ENCODE measurements at places on chromosomes 11 and 22. TPM values are rescaled to one million over a fixed set of nuclear protein-coding genes. Genes with fewer than 3 reads are reported as not detected.
A peak's percentile ranks its signal among the peaks of the same experiment; 100 is the strongest.

Gene PNPLA5
- not detected for total RNA-seq

Gene GSTT2
- total RNA-seq, result 1.2 TPM

- H3K4me1 ChIP-seq, result no peaks in the 10 kb centered on the region
- no peaks in the 10 kb centered on the region for H3K27me3 ChIP-seq
- H3K36me3 ChIP-seq, result no peaks in the 10 kb centered on the region
- H3K4me3 ChIP-seq, result no peak overlapping the region
These were observed 46.1 kb upstream of the LINC01488 start for GRCh38 chr11:69435161-69435986.

Gene CLMP
- total RNA-seq, result 0.51 TPM

- DNase-seq, result no peak
- H3K4me3 ChIP-seq, result no peak overlapping the region
- no peaks in the 10 kb centered on the region for H3K27me3 ChIP-seq
- no peaks in the 10 kb centered on the region for H3K36me3 ChIP-seq
- no peaks in the 10 kb centered on the region for H3K4me1 ChIP-seq
These were observed 1.3 kb downstream of the TMEM86A start for GRCh38 chr11:18699848-18700261.

GRCh38 chr22:43151251-43152002, at the start of gene TSPO:
TSS of gene TSPO (plus strand) at chr22:43151559. CDS start at chr22:43159239, 7,680 bp downstream.
- peak within 1 kb of the TSS; percentile 79 for H3K27ac ChIP-seq
- H3K4me3 ChIP-seq, result peak within 1 kb of the TSS; percentile 82
- H3K27me3 ChIP-seq, result no peaks in the 10 kb centered on the region

Gene SYT12
- total RNA-seq, result 0.37 TPM

- no peak for DNase-seq
- no peak overlapping the region for H3K27ac ChIP-seq
- no peaks in the 10 kb centered on the region for H3K27me3 ChIP-seq
- no peaks in the 10 kb centered on the region for H3K36me3 ChIP-seq
- no peak overlapping the region for H3K4me3 ChIP-seq
These were observed 8.7 kb downstream of the OR52A5 start for GRCh38 chr11:5129457-5129877.

DNA sequence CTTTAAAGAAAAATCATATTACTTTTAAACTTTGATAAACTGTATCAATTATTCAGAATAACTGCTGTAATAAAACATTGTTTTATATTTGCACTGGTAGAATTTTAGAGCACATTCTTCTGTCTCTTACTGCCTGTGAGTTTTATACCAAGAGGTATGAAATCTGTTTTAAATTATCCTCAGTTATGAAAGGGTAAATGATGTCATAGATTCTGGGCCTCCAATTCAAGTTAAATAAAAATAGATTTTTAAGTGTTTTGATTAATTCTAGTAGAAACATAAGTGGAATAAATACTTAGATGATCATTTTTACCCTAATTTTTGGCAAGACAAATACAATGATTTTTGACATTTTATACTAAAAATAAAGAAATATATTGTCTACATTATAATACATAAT, 93.0 kb downstream of the GUCY1A2 start:
- H3K4me1 ChIP-seq, result no peaks in the 10 kb centered on the region
- H3K27ac ChIP-seq, result no peak overlapping the region
- H3K36me3 ChIP-seq, result no peaks in the 10 kb centered on the region

DNA sequence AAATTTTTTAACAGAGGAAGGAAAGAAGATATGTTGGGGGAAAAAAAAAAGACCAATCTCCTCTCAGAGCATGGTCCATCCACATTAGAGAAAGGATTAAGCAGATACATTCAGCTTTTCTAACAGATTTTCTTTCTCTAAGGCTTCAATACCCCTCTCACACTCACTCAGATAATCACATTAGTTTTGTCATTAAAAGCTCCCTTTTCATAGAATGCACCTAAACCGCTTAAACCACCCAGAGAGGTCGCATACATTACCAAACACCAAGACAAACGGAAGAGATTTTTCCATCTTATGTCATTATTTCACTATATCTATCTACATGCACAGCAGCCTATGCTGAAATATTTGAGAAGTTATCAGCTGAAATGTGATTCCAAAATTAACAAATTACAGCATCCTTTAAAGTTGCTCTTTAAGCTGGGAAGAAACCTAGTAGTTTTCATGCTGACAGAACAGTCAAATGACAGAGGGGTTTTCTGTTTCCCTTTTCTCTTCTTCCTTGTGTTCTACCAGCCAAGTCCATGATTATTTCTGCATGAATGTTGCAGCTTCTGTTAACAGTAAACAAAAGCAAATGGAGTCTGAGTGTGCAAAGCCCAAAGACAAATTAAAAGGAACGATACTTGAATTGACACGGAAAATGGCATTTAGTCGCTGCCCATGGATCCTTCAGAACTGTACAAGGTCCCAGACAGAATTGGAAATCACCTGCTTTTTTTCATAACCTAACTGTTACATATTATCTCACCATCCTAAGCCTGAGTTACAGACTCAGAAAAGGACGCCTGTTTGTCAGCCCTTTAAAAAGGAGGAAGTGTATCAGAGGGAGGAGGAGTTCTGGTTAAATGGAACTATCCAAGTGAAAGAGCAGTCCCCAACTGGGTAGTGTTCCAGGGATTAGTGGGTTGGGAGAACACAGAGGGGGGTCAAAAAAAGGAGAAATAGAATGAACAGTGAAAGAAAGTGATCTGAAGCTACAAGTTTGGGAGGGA, 54.6 kb downstream of the PRCP start:
- H3K36me3 ChIP-seq, result no peaks in the 10 kb centered on the region
- no peaks in the 10 kb centered on the region for H3K4me1 ChIP-seq
- no peak for DNase-seq
- no peak overlapping the region for H3K4me3 ChIP-seq
- H3K27me3 ChIP-seq, result no peaks in the 10 kb centered on the region

DNA sequence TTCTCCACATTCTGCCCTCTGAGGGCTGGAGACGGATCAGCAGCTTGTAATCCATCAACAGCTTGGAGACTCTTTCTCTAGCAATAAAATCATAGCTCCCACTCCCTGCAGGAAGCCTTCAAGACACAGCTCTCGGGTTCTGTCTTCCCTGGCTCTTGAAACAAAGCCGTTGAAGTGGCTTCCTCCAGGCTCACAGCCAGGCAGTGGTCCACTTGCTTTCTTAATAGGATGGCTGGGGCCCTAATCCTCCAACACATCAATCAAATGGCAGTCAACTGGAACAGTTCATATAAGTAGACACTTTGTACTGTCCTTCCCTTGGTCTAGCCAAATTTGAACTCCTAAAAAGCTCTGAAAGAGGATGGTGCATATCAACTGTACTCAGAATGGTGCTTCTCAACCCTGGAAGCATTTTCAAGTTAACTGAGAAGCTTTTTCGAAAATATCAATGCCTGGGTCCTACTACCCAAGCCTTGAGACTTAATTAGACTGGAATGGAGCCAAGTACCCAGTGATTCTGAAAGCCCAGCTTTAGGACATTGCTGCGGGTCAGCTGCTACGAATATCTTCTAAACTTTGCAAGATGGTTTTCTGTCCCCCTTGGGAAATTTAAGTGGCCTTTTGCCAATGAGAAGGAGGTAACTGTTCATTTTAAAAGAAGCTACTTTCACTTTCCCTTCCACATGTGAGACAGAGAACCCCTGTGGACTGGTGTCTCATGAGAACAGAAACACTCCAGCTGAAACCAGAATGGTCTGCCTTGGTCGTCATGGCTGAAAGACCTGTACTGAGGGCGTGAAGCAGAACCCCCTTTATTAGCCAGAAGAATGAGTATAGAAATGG, 74.7 kb downstream of the SC5D start:
- DNase-seq, result no peak
- H3K4me1 ChIP-seq, result no peaks in the 10 kb centered on the region
- no peak overlapping the region for H3K27ac ChIP-seq
- no peaks in the 10 kb centered on the region for H3K36me3 ChIP-seq

DNA sequence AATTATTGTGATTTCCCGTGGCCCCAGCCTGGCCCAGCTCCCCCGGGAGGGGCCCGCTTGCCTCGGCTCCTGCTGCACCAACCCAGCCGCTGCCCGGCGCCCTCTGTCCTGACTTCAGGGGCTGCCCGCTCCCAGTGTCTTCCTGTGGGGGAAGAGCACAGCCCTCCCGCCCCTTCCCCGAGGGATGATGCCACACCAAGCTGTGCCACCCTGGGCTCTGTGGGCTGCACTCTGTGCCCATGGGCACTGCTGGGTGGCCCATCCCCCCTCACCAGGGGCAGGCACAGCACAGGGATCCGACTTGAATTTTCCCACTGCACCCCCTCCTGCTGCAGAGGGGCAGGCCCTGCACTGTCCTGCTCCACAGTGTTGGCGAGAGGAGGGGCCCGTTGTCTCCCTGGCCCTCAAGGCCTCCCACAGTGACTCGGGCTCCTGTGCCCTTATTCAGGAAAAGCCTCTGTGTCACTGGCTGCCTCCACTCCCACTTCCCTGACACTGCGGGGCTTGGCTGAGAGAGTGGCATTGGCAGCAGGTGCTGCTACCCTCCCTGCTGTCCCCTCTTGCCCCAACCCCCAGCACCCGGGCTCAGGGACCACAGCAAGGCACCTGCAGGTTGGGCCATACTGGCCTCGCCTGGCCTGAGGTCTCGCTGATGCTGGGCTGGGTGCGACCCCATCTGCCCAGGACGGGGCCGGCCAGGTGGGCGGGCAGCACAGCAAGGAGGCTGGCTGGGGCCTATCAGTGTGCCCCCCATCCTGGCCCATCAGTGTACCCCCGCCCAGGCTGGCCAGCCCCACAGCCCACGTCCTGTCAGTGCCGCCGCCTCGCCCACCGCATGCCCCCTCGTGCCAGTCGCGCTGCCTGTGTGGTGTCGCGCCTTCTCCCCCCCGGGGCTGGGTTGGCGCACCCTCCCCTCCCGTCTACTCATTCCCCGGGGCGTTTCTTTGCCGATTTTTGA, 3.3 kb upstream of the ANKRD13D start:
- no peak for DNase-seq
- no peak overlapping the region for H3K27ac ChIP-seq
- no peak overlapping the region for H3K4me3 ChIP-seq
- no peaks in the 10 kb centered on the region for H3K27me3 ChIP-seq

DNA sequence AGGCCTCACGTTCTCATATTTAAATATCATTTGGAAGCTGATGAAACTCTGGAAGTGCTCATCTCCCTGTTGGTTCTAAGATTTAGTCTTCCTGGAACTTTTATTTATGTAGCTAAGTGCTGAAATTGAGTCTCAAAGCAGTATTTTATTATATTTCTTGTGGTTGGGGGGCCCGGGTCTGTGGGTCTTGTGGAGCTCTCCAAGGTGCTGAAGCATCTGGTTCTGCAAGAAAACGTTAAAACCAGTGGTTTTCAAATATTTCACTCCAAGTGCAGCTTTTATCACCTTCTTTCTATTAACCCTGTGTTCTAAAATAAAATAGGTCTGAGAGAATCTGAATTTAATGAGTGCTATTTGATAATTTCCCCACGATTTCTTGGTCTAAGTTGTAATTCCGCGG, 1404.8 kb downstream of the TBC1D22A start:
- H3K27me3 ChIP-seq, result no peaks in the 10 kb centered on the region
- H3K4me1 ChIP-seq, result no peaks in the 10 kb centered on the region
- DNase-seq, result no peak
- no peak overlapping the region for H3K27ac ChIP-seq
- H3K4me3 ChIP-seq, result no peak overlapping the region

Gene OR52A1
- total RNA-seq, result not detected

GRCh38 chr11:134576286-134576685, 164.2 kb upstream of the B3GAT1 start:
- no peak overlapping the region for H3K4me3 ChIP-seq
- DNase-seq, result no peak
- H3K36me3 ChIP-seq, result no peaks in the 10 kb centered on the region
- no peaks in the 10 kb centered on the region for H3K27me3 ChIP-seq
- H3K4me1 ChIP-seq, result no peaks in the 10 kb centered on the region

GRCh38 chr11:13114566-13115379, 105.7 kb downstream of the RASSF10 start:
- H3K27me3 ChIP-seq, result no peaks in the 10 kb centered on the region
- no peak overlapping the region for H3K4me3 ChIP-seq
- peak; percentile 59 for DNase-seq
- no peak overlapping the region for H3K27ac ChIP-seq
- no peaks in the 10 kb centered on the region for H3K4me1 ChIP-seq
- H3K36me3 ChIP-seq, result no peaks in the 10 kb centered on the region

DNA sequence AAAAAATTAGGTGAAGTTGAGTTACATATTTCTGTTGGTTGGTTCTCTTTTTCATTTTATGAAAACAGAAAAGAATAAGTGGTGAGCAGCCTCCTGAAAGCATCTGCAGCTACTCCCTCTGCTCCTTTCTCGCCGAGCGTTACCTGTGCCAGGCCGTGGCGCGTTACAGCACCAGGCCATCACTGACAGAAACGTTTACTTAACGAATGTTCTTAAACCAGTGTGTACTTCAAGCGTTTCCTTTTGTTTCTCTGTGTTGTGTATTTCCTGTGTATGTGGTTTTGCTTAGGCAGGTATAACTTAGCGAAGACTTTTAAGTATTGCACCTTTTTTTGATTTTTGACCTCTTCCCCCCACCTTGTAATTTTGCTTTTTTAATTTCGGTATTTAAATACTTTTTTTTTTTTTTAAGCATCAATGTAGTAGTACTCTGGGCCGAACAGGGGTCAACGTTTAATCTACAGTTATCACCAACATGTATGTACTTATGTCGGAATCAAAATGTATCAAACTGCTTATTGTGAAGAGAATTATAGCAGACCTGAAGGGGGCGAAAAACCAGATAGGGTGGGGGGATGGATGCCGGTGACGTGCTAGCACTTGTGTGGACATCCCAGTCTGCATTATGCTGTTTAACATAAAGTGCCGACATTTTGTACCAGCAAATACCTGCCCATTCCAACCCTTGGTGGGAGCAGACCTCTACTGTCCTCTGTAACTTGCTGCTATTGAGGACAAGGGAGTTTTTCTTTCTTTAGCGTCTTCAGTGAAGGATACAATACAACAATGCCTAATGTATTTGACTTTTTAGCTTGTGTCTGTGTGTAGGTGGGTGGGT, 21.6 kb upstream of the ADSL start:
- H3K27me3 ChIP-seq, result no peaks in the 10 kb centered on the region
- H3K4me1 ChIP-seq, result no peaks in the 10 kb centered on the region
- no peak for DNase-seq
- no peak overlapping the region for H3K4me3 ChIP-seq
- no peak overlapping the region for H3K27ac ChIP-seq

Gene ZBTB16
- 8.1 TPM for total RNA-seq

GRCh38 chr22:24440270-24440717, 12.9 kb downstream of the ADORA2A start:
- no peaks in the 10 kb centered on the region for H3K4me1 ChIP-seq
- no peak for DNase-seq
- no peak overlapping the region for H3K4me3 ChIP-seq
- H3K36me3 ChIP-seq, result no peaks in the 10 kb centered on the region
- H3K27ac ChIP-seq, result no peak overlapping the region

- no peaks in the 10 kb centered on the region for H3K36me3 ChIP-seq
- H3K27ac ChIP-seq, result peak overlapping the region; percentile 93
- H3K27me3 ChIP-seq, result no peaks in the 10 kb centered on the region
- DNase-seq, result peak; percentile 85
These were observed 585 bp downstream of the ARHGEF12 start for GRCh38 chr11:120336641-120337354.

GRCh38 chr11:21602699-21603098, 590.2 kb upstream of the ANO5 start:
- no peaks in the 10 kb centered on the region for H3K36me3 ChIP-seq
- no peaks in the 10 kb centered on the region for H3K27me3 ChIP-seq
- DNase-seq, result no peak

Gene MADD
- total RNA-seq, result 19.3 TPM

- no peak for DNase-seq
- no peak overlapping the region for H3K4me3 ChIP-seq
- no peaks in the 10 kb centered on the region for H3K27me3 ChIP-seq
- H3K27ac ChIP-seq, result no peak overlapping the region
- no peaks in the 10 kb centered on the region for H3K36me3 ChIP-seq
These were observed 176.9 kb downstream of the FAT3 start for GRCh38 chr11:92401520-92401919.

Gene PTPN5
- 0.35 TPM for total RNA-seq

- H3K27ac ChIP-seq, result no peak overlapping the region
- H3K4me3 ChIP-seq, result no peak overlapping the region
- no peak for DNase-seq
- peaks cover 9% of the 10 kb centered on the region for H3K27me3 ChIP-seq
These were observed 46.4 kb upstream of the SC5D start for GRCh38 chr11:121246021-121246768.
